Panc1 (cell line): ENCODE measurements at places on chromosomes 2 and 18.

DNA sequence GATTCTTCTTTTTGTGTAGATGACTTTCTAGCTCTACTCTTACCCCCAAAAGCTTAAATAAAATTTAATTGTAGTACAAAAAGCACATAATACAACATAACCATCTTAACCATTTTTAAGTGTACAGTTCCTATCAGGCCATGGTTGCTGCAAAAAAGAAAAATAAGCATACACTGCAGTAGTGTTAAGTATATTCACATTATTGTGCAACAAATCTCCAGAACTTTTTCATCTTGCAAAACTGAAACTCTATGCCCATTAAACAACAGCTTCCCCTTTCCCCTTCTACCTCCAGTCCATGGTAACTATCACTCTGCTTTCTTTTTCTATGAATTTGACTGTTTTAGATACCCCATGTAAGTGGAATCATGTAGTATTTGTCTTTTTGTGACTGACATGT, 18.1 kb downstream of the PPM1B start:
- no peak for DNase-seq

GRCh38 chr18:4107049-4107467, 348.0 kb downstream of the DLGAP1 start:
- no peak for DNase-seq

DNA sequence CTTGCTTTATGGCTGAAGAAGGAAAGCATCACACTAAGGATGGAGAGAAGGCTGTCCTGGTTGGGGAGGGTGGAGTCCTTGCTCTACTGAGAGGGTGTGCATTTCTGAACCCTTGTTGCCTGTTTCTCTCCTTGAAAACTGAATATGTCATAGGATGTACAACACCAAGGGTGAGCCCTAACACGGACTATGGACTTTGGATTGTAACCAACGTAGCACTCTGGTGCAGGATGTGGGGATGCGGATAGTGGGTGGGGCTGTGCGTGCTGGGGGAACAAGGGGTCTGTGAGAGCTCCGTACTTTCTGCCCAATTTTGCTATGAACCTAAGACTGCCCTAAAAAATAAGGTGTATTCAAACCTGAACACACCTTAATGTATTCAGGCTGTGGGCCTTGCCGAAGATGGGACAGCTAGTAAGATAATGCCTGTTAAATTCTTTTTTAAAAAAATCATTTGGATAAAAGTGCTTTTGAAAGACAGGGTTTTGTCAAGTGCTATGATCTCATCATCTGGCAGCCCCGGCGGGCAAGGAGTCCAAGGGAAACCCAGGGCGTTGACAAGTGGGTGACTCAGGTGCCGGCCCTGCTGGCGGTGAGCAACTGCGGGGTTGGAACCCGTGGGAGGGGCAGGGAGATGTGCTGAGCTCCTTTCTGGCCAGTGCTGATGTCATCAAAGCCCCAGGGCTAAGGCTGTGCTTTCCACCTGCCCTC, 54.0 kb downstream of the GATA6 start:
- DNase-seq = peak; percentile 57

DNA sequence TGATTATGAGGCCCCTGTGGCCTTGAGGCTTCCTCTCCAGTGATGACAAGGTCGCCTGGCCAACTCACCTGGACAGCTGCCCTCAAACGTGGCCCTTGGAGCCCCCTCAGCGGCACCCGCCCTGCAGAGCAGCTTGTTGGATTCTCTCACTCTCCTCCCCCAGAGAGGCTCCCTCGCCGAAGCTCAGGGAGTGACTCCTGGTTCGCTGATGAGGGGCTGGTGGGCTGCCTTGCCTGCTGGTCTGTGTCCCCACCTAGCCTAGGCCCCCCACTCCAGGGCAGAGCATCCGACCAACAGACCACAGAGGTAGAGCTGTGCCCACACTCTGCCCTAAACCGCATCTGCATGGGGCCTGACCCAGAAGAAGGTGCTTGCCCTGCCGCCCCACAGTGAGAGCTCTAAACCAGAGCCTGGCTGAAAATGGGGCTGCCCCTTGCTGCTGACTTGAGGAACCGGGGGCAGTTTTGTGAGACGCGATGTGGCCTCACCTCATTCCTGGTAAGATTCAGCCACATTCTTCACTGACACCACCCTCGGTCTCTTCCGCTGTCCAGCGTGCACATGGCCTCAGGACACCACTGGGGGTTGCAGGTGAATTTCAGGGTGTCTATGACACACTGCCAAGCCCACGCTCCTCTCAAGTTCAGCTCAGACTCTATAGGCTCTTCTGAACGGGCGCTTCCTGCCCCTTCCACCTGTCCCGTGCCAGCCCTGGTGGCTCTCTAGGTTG, 131.6 kb downstream of the CABLES1 start:
- no peak for DNase-seq

- DNase-seq = no peak
Observed at GRCh38 chr2:69278366-69278765, 108.7 kb downstream of the GFPT1 start.

DNA sequence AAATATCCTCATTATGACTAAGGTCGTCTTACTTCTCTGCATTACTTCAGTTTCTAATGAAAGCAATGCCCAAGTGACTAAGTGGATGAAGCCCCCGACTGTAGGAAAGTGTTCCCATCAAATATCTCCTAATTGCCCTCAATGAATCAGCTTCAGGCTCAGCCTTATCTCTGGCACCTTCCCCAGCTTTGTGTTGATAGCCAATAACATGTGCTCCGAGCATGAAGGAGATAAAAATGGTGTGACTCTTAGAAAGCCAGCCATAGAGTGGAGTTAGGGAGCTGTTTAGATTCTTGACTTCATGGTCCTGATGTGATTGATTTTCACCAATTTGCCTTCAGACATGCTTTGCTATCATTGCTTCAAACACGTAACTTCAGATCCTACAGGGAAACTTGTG, 339.2 kb upstream of the NRP2 start:
- no peak for DNase-seq

DNA sequence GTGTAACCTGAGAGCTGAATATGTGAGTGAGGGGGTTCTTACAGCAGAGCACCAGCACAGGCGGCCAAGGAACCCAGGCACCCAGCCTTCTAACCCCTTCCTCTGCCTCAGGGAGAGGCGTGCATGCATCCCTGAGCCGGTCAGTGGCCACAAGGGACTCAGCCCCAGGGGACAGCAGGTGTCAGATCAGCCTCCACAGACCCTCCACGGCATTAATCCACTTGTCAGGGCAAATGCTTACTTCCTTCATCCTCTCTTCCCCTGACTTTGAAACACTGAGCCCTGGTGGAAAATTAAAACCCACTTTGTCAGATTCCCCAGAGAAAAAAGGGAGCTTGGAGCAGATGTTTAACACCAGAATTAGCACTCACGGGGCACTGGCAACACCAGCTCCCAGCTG, 60.5 kb upstream of the SMAD2 start:
- no peak for DNase-seq

DNA sequence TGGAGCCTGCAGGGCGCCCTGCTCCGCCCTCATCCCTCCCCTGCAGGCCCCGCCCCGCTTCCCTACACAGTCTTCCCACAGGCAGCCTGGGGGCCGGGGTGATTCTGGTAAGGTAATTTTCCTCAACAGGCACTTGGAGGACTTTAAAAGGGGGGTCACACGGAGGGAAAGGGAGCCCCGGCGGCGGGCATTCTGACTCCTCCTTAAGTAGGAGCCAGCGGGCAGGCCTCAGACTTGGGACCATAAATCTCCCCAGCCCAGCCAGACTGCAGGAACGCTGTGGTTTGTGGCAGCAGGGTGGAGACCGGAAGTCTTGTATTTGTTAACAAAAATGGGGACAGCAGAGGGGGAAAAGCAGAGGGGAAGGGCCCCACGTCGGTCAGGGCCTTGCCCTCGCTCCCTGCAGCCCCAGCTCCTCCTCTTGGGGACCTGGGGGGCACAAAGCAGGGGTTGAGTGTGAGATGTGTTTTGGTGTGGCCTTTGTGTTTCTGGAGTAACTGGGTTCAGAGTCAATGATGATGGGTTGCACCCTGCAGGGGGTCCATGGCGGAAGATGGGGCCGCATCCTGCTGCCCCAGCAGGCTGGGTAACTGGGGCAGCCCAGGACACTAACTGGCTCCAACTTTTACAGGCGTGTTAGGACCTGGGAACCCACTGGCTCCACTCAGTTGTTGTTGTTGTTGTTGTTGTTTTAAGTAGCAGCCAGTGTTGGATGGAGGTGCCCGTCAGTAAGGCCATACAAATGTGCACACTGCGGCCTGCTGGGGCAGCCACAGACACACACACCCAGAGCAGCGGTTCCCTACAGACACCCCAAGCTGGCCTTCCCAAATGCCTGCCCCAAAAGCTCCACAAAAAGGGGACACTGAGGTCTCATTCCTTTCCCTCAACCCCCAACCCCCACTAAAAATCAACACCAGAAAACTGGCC, 27.7 kb downstream of the SMAD7 start:
- DNase-seq = no peak

DNA sequence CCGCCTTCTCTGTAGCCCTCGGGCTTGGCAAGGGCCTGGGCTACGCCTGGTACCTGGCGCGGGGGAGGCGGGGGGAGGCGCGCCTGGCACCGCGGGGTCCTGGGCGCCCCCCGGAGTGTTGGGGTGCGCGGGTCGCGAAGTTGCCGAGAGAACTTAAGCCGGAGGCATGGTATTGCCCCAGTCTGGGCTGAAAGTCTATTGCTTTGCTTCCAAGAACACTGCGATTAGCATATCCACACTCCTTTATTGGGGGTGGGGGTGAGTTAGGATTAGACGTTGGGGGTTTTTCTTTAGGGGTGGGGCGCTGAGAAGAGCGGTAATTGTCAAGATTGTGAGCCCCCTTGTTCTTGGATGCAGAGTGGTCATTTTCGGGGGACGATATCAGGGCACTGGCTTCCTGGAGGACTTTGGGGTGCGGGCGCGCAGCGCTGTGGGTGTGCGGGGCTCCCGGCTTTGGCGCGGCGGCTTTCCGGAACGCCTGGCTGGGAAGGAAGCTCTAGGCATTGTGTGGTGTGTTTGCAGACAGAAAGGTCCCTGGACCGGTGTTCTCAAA, 798 bp downstream of the TANC1 start:
- DNase-seq = no peak

DNA sequence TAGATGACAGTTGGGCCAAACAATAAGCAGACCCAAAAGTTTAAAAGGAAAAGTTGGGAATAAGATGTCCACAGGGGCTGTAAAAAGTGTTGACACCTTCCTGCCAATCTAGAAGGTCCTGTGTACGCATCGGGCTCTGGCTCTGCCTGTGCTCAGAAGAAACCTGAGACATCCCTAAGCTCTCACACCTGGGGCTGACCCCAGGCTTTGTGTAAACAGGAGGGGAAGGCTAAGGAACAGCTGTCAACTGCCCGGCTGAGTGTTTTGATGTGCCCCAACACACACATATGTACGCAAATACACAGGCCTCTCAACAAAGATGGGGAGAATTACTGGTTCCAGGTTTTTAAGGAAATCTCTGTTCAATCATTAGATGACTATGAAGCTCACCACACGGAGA, 59.5 kb downstream of the TMEM131 start:
- no peak for DNase-seq

- DNase-seq = no peak
Observed at GRCh38 chr2:174012347-174013314, 47.5 kb upstream of the SP3 start.

GRCh38 chr2:157443090-157443489, 799 bp downstream of the CYTIP start:
- DNase-seq = no peak

- DNase-seq = no peak
Observed at GRCh38 chr18:28032177-28032576, 144.8 kb downstream of the CDH2 start.

DNA sequence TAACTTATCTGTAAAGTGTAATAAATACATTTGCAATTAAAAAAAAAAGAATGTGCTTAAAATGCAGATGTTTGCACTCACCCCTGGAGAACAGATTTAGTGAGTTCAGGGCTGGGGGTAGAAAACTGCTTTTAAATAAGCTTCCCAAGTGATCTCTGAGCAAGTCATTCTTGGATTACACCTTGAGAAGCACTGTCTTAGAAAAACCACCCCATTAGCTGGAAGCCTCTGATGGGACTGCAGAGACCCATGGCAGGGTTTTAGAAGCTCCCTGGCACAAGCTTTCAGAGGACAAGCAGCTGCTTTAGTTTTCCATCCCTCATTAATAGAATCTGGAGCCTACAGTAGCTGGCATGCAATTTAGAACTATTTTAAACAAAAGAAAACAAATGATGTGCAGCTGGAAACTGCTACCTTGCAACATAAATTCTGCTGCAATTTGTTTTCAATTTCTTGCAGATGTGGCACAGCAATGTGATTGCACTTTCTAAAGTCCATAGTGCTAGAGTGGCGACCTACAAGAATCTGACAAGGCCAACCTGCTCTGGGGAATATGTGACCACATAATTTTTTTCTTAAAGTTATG, 141.5 kb downstream of the CDC42EP3 start:
- no peak for DNase-seq

GRCh38 chr2:101881131-101881530, 110.6 kb upstream of the IL1R2 start:
- DNase-seq = no peak

DNA sequence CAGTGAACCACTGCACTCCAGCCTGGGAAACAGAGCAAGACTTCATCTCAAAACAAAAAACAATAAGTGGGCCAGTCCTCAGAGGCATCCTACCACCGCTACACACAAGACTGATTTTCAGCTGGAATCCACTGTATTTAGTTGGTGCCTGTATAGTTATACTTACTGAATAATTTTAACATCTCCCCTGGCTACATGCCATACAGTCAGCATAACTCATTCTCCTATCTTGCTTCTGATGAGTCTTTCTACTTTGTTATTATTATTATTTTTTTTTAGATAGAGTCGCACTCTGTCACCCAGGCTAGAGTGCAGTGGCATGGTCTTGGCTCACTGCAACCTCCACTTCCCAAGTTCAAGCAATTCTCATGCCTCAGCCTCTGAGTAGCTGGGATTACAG, 19.9 kb upstream of the CAB39 start:
- DNase-seq = no peak

GRCh38 chr2:58539973-58540372, 298.8 kb upstream of the FANCL start:
- DNase-seq = no peak

GRCh38 chr2:74316627-74317295, 26.5 kb downstream of the SLC4A5 start:
- no peak for DNase-seq

- no peak for DNase-seq
Observed at GRCh38 chr2:232525791-232526371, at the start of gene CHRND. Gene CHRND (plus strand): TSS chr2:232526160. CDS start chr2:232526216, 56 bp downstream.

DNA sequence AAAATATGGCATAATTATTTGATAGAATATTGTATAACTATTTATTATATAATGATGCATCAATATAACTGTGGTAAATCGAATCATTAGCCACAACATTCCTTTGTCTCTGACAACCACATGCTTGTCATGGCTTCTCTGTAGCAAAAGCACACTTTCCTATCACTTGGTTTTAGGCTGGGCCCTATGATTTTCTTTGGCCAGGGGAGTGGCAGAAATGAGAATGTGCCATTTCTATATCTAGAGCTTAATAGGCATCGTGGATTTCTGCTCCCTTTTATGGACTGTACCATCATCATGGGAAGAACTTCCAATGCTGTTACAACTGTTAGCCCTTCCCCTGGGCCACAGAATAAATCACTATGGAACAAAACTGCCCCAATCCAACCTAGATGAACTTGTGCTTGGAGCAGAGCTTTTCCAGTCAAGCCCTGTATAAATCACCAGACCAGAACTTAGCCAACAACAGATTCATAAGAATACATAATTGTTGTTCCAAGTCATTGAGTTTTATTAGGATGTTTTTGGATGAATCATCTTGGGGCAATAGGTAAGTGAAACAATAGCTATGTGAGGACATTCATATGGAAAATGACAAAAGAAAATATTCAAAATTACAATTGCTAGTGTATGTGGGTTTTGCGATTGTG, 715.8 kb downstream of the ERBB4 start:
- no peak for DNase-seq

- DNase-seq = no peak
Observed at GRCh38 chr2:202149936-202150335, 76.9 kb downstream of the KIAA2012 start.

GRCh38 chr2:37459095-37459981, 114.9 kb downstream of the QPCT start:
- peak; percentile 55 for DNase-seq
